ENCODE measurements at places on chromosomes 7 and 10.

- no peak for DNase-seq
These were observed 6.7 kb downstream of the SKAP2 start for GRCh38 chr7:26857506-26858240.

GRCh38 chr10:110275128-110275729 lies 29.5 kb downstream of the SMNDC1 start:
- DNase-seq = no peak

- DNase-seq = no peak
These were observed 2.1 kb downstream of the ENTPD7 start for GRCh38 chr10:99661377-99661763.

DNA sequence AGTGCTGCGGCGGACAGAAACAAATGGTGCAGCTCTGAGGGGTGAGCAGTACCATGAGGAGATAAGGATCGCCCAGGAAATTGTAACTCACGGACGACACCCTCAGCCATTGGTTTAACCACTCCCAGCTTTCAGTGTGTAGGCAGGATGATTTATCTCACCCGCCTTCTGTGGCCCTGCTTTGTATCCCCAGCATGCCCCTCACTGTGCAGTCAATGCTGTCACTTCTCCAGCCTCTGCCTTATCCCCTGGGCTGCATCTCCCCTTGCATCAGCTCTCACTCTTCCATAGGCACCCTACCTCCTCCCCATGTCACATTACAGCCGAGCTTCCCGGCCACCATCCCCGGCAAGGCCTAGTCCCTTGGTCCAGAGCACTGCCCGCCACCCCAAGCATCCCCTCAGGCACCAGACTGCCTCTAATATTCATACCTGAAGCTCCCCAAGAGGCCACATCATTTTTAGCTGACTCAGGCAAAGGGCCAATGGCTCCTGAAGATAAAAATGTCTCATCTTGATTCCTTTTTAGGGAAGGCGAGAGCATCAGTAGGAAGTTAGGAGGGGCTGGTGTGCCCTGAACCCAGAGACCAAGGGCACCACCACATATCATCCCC lies 77.1 kb downstream of the CARD11 start:
- DNase-seq = no peak

- no peak for DNase-seq
These were observed 241.8 kb downstream of the CREB5 start for GRCh38 chr7:28654110-28654509.

DNA sequence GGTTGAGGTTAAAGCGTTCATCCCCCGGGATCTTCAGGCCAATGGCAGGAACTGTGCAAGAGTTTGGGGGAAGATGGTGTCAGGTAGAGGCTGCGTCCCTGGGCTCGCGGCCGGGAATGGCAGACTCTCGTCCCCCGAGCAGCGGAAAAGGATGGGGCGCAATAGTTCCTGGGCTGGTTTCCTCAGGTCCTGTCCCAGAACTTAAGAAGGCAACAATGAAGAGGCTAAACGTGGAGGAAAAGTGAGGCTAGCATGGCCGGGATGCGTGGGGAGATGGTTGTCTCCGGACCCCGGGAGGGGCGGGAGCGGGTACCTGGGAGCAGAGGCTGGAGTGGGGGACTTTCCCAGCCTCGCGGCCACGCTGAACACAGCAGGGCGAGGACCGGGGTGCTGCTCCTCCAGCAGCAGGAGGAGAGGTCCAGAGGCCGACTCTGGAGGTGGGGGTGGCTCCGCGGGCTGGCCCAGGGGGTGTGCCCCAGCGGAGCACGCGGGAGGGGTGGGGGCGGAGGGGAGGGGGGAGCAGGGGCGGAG lies 882 bp downstream of the IRF5 start:
- no peak for DNase-seq

GRCh38 chr7:19982841-19983835 lies 209.7 kb upstream of the TMEM196 start:
- no peak for DNase-seq

DNA sequence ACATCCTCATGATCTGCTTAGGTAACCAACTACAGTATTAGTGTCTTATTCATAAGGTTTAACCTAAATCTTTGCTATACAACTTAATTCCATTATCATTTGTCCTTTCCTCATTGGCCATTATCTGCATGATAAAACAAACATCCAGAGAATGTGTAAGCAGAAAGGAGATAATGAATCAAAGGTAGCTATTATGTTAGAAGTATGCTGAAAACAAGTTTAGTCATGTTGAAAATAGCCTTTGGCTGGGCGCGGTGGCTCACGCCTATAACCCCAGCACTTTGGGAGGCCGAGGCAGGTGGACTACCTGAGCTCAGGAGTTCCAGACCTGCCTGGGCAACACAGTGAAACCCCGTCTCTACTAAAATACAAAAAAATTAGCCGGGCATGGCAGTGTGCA lies 78.2 kb downstream of the NT5C2 start:
- DNase-seq = no peak

DNA sequence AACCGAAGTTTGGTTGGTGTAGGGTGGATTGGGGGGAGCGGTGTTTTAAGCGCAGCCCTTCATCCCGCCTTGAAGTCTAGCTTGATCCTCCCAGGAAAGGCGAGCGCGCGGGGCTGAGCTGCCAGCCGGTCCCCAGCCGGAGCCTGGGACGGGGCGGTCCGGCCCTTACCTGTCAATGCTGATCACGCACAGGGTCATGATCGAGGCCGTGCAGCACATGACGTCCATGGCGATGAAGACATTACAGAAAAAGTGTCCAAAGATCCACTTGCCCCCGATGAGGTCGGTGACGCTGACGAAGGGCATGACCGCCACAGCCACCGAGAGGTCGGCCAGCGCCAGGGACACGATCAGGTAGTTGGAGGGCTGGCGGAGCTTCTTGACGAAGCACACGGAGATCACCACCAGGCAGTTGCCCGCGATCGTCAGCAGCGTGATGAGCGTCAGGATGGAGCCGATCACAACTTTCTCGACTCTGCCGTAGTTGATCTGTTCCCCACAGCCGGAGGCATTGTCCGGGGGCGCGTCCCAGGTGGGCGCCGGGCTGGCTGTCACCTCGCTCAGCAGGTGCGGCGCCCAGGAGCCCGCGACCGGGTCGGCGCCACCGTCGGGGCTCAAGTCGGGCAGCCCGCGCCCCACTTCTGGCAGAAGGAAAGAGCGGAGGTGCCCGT lies 740 bp downstream of the HTR7 start:
- no peak for DNase-seq

- no peak for DNase-seq
These were observed 31.9 kb downstream of the DLD start for GRCh38 chr7:107922886-107923285.
